ENCODE measurements at places on chromosomes 13 and 19. TPM values are rescaled to one million over a fixed set of nuclear protein-coding genes. Genes with fewer than 3 reads are reported as not detected.

DNA sequence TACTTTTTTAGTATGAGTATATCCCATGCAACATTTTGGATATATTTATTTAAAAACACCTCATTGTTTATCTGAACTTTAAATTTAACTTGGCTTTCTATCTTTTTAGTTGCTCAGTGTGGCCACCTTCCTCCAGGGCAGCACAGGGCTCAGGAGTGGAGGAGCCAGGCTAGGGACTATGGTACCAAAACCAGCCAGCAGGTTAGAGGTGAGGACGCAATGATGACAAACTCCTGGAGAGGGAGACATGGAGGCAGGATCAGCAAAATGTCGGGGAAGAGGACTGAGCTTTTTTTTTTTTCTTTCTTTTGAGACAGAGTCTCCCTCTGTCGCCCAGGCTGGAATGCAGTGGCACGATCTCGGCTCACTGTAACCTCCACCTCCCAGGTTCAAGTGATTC lies 29.6 kb upstream of the CALM3 start:
- no peak for DNase-seq

- DNase-seq, result no peak
Observed at GRCh38 chr13:64414381-64414780, 2815.8 kb downstream of the PCDH9 start.

GRCh38 chr13:49958321-49958720 lies 22.2 kb upstream of the SPRYD7 start:
- DNase-seq, result no peak

DNA sequence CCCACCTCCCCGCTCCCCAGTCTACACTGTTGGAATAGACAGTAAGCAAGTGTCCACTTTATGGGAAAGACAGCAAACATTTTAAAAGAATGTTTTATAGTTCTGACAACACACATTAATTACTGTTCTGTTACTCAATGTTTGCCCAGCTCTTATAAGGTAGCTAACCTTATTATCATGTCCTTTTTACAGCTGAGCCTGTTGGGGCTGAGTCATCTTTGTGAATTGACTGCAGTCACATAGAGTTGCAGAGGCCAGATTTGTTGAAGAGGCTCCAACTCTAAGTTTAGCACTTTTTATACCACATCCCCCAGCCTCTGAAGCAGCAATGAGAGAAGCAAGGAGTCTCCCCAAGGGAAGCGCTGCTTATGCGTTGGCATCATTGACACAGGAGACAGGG lies 76.2 kb downstream of the C13orf42 start:
- no peak for DNase-seq

DNA sequence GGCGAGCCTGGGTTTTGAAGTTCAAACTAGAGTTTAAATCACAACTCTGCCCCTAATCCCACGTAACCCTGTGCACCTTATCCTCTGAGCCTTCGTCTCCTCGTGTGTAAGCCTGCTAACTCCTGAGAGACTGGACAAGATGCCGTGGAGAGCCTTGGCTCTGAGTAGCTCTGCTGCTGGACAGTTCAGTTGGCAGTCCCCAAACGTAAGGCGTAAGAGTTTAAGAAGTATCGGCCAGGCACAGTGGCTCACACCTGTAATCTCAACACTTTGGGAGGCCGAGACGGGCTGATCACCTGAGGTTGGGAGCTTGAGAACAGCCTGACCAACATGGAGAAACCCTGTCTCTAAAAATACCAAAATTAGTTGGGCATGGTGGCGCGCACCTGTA lies 4.7 kb upstream of the CD79A start:
- no peak for DNase-seq

- DNase-seq, result peak; percentile 87
Observed at GRCh38 chr19:2491130-2491801, 15.3 kb downstream of the GADD45B start.

DNA sequence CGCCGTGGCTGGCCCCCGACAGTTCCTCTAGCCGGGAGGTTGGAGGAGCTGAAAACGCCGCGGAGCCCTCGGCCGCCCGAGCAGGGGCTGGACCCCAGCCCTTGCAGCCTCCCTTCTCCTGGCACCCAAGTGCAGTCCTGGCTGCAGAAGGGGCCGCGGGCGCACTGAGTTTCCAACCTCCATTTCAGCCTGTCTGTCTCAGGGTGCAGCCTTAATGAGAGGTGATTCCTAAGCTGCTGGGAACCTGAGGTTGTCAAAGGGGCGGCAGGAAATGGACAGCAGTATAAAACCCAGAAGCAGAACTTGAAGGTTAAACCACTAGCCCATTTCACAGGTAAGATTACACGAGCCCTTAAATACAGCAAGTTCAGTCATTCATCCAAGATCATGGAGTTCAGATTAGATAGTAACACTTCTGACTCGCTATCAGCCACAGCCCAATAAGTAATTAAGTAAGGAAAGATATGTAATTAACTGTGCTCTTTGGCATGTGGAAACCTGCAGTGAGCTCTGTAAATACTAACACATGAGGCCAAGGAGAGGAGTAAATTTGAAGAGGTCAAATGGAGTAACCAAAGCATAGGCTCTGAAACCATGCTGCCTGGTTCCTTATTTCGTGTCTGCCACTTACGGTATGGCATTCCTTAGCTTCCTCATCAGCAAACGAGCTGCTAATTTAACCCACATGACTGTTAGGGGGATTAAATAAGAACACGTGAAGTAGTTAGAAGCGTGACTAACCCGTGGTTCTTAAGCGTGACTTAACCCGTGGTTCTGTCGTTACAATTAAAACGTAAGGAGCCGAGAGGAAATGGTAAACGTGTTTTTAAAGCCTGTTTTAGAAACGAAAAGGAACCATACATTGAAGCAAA lies 686 bp downstream of the SETDB2 start:
- peak; percentile 12 for DNase-seq

- DNase-seq, result no peak
Observed at GRCh38 chr13:111482126-111482525, 161.7 kb downstream of the TEX29 start.

DNA sequence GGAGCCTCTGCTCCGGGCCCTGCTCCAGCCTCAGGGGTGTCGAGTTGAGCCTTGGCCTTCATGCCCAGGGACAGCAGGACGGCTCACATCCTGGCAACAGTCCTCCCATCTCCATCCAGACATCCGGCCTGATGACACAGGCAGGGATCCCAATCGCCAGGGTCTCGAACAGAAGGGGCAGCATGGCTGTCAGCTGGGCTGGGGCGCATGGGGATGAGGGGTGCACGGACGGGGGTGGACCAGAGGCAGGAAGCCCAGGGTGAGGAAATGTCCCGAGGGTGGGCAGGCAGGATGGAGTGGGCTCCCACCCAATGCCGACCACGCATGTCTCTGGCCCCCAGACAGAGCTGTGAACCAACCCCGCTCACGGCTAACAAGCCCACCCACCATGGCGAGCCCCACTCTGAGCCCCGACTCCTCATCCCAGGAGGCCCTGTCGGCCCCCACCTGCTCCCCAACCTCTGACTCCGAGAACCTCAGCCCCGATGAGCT lies 16.2 kb downstream of the EVI5L start:
- no peak for DNase-seq

DNA sequence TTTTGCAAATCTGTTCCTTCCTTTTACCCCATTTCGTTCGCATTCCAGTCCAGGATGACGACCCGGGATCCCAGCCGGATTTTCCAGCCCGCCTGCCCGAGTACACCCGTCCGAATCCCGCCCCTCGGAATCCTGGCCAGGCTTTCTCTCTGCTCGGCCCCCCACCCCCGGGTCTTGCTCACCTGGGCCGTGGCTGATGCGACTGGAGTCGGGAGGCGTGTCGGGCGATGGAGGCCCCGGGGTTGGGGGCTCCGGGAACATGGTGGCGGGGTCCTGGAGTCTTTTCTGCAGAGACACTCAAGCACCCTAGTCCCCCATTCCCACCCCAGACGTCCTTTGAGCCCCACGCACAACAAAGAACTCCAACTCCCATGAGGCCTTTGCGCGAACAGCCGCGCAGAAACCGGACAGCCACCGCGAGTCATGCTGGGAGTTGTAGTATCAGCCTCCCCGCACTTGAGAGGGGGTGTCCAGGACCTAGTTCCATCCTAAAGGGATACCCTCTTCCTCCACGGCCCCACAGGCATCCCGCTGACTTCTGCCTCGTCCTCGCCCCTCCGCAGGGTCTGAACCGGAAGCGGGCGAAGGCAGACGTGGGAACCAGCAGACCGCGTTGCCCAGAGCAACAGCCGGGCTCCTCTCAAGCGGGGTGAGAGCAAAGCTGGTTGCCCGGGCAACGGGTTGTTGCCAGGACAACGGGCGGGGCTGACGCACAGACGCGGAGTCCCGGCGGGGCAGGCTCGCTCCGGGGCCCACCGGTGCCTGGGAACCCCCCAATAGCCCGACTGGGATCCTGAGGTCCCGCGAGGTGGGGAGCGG lies 1.1 kb downstream of the SYT5 start:
- DNase-seq, result no peak

- DNase-seq, result no peak
Observed at GRCh38 chr19:35266520-35267352, 2.0 kb upstream of the USF2 start.

DNA sequence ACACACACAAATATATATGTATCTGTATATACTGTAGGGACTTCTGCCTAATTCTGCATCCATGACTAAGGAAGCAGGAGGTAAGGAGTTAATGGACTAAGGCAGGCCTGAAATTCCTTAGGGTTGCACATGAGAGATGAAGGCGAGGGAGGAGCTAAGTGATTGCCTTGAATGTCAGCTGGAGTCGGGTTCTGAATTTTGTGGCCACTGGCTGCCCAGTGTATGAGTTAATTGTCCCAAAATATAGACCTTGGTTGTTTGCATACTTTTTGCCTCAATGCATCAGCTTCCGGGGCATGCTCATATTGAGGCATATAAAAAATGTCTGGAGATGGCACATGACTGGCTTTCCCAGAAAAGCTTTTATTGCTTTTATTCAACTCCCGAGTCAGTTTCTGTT lies 245.5 kb downstream of the TDRD3 start:
- no peak for DNase-seq

The HIF3A gene
- 15.9 TPM for total RNA-seq

The CEACAM5 gene
- total RNA-seq, result not detected

The RINL gene
- 0.95 TPM for total RNA-seq

The ZNF600 gene
- 0.72 TPM for total RNA-seq
